ENCODE measurements at places on chromosomes 6 and 20. TPM values are rescaled to one million over a fixed set of nuclear protein-coding genes. Genes with fewer than 3 reads are reported as not detected.

The OGFRL1 gene
- 5.1 TPM for total RNA-seq

The BFSP1 gene
- 3.7 TPM for total RNA-seq

The SLC9A8 gene
- 22.3 TPM for total RNA-seq

The THBS2 gene
- not detected for total RNA-seq

All from T-helper 2 cell treated with Interferon-gamma antibody and Interleukin-4, amounts not matched to agents 100 ng/mL and 5 ng/mL, for 36 hours (primary cell).